ENCODE measurements at places on chromosomes 6 and 20.

DNA sequence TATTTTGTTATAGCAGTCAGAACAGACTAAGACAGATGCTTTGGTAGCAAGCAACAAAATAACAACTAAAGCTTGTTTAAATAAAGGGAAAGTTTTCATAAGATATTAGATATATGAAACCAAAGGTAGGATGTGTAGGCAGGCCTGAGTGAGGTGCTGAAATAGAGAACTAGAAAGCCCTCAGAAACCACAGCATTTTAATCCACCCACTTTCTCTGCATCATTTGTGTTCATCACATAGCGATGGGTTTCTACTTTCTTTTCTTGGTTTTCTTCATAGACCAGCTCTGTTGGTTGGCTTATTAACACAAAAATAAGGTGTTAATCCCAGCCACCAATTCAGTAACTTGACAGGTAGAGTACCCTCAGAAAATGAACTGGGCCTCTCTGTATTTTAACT is 58.6 kb downstream of the RPS12 start:
- no peak for DNase-seq

GRCh38 chr20:42611889-42612837 is 577.5 kb downstream of the PTPRT start:
- DNase-seq: no peak

GRCh38 chr6:84167457-84167856 is 60.0 kb downstream of the CEP162 start:
- no peak for DNase-seq

DNA sequence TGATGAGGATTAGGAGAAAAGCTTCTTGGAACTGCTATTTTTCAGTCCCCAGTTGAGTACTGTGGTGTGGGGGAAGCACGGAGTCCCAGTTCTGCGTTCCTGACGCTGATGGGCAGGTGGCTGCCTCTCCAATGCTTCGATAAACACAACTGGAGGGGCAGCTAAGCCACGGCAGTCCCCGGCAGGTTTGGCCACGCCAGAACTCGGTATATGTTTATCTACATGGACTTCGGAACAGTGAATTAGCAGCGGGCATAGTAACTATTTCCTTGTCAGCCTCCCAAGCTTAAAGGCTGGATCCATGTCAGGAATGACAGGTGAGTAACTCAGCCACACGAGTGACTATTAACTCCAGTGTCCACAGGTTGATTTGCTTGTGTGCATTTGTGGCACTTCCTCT is 354.4 kb downstream of the ZFAND3 start:
- DNase-seq: no peak

GRCh38 chr20:4111440-4112411 is 96.4 kb upstream of the RNF24 start:
- no peak for DNase-seq

DNA sequence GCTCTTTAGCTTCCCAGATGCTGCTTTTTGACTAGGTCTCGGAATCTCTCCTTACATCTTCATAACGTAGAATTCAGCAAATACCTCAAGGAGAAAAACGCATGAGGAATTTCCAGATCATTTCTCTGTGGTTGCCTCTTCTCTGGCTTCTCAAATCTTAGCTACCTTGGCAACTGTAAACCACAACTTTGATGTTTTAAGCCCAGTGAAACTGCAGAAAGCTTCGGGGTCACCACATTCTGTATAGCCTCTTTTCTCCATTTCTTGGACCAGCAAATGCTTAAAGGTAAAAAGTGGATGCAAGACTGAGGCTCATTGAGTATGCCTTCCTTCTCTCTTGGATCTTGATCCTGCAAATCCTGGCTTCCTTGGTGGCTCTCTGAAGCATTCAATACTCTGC is 125.5 kb upstream of the FBXL4 start:
- no peak for DNase-seq

GRCh38 chr20:63740070-63740626 is 572 bp downstream of the SLC2A4RG start:
- DNase-seq: no peak

DNA sequence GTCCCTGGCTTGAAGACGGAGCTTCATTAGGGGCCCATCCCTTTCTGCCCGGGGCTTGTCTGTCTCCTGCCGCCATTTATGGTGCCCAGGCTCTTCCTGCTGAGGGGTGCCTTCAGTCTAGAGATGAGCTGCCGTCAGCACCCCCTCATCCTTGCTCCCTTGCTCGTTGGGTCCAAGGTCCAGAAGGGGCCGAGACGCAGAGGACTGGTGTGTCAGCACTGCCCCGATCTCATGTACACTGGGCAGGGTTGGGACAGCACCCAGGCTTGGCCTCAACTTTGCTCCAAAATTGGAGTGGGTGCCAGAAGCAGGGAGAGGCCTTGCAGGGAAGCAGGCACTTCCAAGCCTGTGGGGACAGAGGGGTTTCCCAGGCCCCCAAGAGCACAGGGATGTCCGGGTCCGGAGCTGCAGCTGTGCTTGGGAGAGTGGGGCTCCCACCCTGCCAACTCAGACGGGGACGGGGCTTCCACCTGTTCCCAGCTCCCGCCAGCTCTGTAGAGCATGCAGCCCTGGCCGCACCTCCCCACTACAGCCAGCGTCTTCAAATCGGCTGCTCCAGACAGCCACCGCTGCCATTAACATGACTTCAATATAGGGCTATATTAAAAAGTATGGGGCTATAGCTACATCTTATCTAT is 488.8 kb downstream of the TENT5A start:
- no peak for DNase-seq

GRCh38 chr6:39657355-39658135 is 67.7 kb downstream of the KIF6 start:
- no peak for DNase-seq

- no peak for DNase-seq
Measured at GRCh38 chr20:312067-312466, 13.3 kb upstream of the SOX12 start.

GRCh38 chr6:24492475-24492874 is 2.3 kb upstream of the ALDH5A1 start:
- DNase-seq: no peak

DNA sequence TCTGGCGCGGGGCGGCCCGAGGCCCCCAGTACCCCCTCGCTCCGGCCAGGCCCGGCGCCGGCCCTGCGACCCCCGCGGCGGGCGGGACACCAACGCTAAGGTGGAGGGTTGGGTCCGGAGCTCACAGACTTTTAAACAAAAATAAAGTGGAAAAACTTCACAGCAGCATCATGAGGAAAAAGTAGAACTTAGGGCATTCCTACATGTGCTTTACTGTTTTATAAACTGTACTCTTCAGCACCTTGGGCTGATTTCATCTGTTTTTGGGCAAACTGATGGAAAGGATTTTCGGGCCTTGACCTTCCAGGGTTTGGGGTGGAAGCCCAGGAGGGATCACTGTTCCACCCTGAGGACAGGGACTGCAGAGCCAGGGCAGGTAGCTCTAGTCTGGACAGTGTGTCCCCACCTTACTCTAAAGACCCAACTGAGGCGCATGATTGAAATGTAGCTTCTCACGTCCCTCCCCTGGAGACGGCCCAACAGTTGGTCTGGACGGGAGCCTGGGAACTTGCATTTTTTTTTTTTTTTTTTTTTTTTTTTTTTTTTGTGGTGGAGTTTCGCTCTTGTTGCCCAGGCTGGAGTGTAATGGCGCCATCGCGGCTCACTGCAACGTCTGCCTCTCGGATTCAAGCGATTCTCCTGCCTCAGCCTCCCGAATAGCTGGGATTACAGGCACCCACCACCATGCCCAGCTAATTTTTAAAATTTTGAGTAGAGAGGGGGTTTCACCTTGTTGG is 740 bp downstream of the NELFCD start:
- no peak for DNase-seq

DNA sequence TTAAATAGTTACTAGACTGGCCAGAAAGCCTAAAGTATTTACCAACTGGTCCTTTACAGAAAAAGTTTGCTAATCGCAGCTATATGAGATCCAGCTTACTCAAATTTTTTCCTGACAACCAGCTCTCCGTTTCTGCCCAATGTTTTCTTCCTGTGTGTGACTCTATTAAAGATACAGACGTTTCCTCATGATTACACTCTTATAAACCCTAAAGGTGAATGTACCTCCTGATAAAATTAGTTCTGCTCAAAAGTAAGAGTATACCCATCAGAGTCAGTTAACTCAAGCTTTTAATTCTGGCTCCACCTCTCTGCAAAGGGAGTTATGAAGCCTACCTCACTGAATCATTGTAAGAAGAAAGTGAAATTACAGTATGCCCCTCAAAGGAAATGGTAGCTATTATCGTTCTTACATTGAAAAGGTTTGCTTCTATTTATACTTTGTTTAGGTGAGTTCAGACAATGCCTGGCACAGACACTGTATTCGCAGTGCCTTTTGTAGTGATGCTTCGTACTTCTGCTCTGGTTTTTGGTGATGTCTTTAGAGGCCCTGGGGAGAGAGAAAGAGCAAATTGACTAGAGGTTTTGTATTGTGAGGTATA is 10.2 kb upstream of the MROH8 start:
- DNase-seq: no peak

GRCh38 chr20:40959325-40960092 is 69.1 kb upstream of the TOP1 start:
- no peak for DNase-seq

- peak; percentile 68 for DNase-seq
Measured at GRCh38 chr20:9392892-9393857, 121.2 kb upstream of the LAMP5 start.

GRCh38 chr6:89161326-89162046 is 15.6 kb downstream of the PM20D2 start:
- DNase-seq: no peak

DNA sequence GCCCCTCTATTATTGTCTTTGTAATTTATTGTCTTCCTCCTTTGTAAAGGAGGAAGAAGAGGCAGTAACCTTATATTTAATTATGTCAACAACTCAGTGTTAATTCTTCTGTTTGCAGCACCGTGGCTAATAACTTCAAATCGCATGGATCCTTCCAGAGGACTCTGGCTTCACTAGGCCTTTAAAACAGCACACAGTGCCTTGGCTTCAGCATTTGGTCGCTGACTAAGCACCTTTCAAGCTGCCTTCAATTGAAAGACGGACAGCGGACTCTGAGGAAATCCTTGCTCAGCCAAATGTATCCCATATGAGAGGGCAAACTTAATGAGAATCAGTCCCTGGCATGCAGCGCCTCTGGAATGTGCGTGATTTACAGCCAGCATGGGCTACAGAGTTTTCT is 64.2 kb downstream of the SGK1 start:
- DNase-seq: no peak

DNA sequence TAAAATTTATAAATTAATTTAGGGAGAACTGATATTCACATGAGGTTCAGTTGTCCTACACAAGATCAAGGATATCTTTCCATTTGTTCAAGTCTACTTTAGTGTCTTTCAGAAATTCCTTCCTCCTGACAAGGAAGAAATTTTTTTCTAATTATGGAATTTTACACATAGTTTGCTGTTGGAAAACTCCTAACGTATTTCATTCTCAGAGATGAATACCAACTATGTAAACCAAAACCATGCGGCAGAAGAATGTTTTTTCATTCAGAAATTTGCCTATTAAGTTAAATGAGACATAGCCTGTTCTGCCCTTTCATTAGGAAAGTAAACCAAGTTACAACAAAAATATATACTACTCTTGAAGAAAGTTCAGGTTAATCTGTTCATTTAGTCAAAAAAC is 111.2 kb upstream of the PRDM1 start:
- no peak for DNase-seq

DNA sequence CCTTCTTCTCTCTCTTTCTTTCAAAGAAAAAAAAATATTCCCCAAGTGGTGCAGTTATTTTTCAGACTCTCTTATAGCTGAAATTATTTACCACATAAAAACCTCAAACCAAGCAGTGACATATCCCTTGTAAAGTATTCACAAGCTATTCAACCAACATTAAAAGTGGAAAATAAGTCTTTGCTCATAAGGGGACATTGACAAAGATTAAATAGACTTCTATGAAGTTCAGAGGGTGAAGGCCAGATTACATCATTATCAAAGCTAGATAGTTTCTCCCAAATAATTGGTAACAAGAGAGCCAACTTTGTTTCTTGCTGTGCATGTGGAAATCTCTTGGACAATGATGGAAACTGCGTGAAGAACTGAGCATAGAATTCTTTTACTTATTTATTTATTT is 379.8 kb upstream of the RSPO3 start:
- no peak for DNase-seq

DNA sequence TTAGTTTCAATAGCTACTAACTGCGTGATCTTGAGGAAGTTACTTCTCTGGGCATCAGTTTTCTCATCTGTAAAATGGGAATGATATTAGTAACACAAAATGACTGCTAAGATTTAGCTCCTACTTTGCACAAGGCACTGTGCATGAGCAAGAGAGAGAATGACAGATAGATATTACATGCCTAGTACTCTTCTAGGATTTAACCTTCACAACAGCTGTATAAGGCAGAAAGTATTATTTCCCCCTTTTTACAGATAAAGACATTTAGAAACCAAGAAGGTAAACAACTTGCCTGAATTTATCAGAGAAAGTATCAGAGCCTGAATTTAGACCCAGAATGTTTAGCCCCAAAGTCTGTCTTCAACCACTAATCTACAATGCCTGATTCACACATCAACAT is 281.6 kb downstream of the KHDC1L start:
- DNase-seq: no peak

GRCh38 chr20:1323830-1324597 is 4.9 kb downstream of the SDCBP2 start:
- no peak for DNase-seq

- peak; percentile 27 for DNase-seq
Measured at GRCh38 chr20:11329271-11329670, 588.4 kb upstream of the BTBD3 start.

- no peak for DNase-seq
Measured at GRCh38 chr6:8551386-8551785, 116.0 kb upstream of the SLC35B3 start.

GRCh38 chr20:11057624-11058023 is 383.8 kb upstream of the JAG1 start:
- DNase-seq: no peak

GRCh38 chr6:18279422-18279821 is 15.1 kb upstream of the DEK start:
- no peak for DNase-seq

- no peak for DNase-seq
Measured at GRCh38 chr6:157126183-157127098, 196.9 kb downstream of the TMEM242 start.

GRCh38 chr20:50478162-50478990 is 31.8 kb upstream of the PTPN1 start:
- no peak for DNase-seq

- no peak for DNase-seq
Measured at GRCh38 chr20:4814696-4815252, 93.1 kb downstream of the PRND start.

DNA sequence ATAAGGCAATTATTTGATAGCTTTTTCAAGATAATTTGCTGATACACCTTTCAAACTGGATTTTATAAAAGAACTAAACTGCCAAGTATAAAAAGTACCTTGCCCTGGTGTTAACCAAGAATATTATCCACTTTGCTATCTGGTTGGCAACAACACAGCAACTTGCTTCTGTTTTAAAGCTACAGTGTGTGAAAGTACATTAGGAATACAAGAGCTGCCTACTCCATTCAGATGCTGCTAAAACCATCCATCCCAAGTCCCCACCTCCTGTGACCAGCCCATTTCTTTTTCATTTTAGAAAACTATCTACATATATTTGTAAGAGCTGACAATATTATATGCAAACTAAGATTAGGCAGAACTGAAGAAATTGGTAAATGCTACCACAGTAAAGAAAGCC is 12.8 kb downstream of the CLDN20 start:
- DNase-seq: no peak

Data from putamen (tissue), 1 donor.